ENCODE measurements at places on chromosomes 1 and 21.

DNA sequence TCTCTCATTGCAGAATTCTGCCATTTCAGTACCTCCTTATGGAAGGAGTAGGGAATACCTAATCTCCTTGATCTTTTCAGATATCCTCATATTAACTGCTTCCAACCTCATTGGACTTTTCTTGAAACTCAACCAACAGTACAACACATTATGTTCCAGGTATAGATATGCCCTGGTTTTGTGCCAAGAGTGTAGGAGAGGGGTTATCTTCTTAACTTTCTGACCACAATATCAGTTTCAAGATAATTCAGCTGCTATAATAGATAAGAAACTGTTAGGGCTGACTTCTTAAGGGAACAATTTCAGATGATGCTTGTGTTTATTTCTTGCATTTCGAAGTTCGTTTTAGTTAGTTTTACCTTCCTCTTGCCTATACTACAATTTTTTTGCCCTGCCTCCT, 2.1 kb upstream of the LPGAT1 start:
- DNase-seq: no peak

GRCh38 chr1:56992318-56993125, 26.7 kb upstream of the C8B start:
- DNase-seq: no peak

GRCh38 chr1:30412241-30413110, 310.9 kb downstream of the MATN1 start:
- DNase-seq: no peak

GRCh38 chr1:113057006-113057405, 16.0 kb upstream of the LRIG2 start:
- DNase-seq: no peak

DNA sequence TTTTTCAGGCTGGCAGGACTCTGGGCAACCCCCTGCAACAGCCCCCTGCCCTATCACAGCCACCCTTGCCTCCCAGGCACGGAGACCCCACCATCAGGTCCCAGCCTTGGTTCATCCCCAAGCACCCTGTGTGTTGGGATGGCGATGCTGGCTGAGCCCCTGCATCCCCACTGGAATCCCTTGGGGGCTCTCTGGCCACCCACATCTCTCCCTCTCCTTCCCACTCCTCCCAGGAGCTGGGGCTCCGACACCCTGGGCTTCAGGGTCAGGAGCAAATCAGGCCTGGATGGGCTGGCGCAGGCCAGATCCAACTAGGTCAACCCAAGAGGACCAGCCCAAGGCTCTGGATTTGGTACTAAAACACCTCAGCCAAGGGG, 25.9 kb downstream of the COL6A1 start:
- DNase-seq: no peak

DNA sequence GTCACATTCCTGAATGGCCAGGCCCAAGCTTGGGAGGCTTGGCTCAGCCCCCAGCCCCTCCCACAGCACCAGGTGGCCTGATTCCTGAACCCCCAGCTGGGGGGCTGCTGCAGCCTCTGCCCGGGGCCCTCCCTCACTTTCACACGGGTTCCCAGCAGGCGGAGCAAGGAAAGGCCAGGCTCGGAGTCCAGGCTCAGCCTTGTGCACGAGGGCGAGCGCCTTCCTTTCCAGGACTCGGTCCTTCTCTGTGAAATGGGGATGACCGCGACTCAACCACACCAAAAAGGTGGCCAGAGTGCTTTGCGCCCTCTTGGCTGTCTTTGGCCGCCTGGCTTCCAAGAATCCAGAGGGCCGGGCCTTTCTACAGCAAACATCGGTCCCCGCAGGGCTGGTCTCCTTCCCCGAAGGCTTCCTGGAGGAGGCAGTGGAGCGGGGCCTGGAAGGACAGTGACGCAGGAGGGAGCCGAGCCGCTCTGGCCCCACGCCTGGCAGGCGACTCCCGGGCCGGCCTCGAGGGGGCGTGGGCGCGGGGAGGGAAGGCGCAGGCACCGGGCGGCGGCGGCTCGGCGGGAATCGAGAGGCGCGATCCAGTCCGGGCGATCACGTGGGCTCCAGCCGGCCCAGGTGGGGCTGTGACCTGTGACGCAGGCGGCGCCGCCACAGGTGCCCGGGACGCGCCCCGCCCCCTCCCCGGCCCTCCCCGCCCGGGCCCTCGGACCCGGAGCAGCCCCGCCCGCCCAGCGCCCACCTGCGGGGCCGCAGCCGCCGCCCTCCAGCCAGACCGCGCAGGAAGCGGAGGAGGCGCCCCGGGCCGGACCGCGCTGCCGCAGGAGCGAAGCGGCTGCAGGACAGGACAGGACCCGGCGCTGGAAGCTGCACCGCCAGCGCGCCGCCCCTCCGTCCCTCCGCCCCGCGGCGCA, at the start of gene ARHGEF16:
TSS of gene ARHGEF16 (plus strand) at position 775 of the 920 bp plus-strand sequence. CDS start 8,420 bp downstream, outside the sequence.
- peak; percentile 66 for DNase-seq

DNA sequence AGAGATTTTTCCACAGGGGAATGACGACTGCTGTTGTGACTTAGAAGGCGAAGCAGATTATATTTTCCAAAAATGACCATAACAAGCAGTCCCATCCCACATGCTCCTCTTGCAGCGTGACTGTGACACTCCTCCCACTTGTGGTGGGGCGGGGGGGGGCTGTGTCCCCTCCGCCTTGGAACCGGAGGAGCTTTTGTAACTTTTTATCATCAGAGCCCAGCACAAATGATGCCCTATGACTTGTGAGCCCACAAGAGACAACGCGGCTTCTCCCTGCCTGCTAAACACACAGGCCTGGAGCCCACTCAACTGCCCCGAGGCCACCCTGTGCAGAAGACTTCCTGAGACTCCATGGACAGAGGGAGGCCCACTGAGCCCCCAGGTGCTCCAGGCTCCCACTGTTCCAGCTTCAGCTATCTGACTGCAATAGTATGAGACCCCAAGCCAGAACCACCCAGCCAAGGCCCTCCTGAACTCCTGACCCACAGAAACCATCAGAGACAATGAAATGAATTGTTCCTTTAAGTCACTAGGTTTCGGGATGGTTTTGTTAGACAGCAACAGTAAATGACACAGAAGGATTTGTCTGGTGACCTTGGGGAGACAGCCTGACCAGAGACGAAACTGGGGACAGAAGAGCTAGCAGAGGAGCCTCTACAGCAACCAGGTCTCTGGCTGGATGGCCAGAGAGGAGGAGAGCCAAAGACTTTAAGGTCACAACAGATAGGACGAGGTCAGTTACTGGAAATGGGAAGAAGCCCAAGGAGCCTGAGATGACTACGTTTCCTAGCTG, 58.8 kb downstream of the CAPZB start:
- DNase-seq: no peak

DNA sequence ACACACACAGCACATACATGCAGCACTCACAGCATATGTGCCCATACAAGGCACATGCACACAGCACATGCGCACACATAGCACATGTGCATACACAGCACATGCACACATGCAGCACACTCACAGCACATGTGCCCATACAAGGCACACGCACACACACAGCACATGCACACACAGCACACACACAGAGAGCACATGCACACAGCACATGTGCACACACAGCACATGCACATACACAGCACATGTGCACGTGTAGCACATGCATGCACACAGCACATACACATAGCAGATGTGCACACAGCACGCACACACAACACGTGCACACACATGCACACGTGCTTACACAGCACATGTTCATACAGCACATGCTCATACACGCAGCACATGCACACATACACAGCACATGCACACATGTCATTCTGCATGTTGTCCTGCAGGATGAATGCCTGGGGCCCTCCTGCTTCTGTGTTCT, 48.1 kb downstream of the PCNT start:
- DNase-seq: no peak

- no peak for DNase-seq
These were observed 12.4 kb downstream of the SLC19A2 start for GRCh38 chr1:169473347-169473746.

DNA sequence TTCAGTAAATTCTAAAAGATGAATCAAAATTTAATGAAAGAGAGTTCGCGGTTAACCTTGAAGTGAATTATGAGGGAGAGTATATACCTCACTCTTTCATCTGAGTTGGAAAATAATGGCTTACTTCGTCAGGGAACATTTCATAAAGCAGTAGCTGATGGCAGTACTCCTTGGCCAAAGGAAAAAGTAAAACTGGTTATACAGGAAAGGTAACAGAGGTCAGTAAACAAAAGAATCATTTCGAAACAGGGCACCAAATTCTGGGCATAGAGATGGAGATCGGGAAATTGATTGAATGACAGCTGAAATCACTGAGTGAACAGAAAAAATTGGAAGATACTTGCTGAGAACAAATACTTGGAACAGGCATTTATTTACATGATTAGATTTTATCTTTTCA, 199.0 kb downstream of the OLFM3 start:
- DNase-seq: no peak

DNA sequence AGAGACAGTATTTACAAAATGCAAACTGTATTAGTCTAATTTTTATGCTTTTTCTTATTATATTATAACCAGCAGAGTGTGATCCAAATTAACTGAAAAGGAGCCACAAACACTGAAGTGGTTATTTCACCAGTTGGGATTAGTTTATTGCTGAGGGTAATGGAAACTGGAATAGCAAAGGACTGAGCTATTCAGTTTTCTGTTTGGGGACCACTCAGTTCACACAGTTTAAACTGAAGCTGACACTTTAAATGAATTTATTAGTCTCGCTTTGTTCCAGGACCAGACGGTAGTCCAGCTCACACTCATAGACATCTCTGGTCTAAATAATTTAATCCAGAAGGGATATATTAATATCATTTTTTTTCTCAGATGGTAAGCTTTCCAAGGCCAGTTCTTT, 410.7 kb downstream of the LTN1 start:
- no peak for DNase-seq

DNA sequence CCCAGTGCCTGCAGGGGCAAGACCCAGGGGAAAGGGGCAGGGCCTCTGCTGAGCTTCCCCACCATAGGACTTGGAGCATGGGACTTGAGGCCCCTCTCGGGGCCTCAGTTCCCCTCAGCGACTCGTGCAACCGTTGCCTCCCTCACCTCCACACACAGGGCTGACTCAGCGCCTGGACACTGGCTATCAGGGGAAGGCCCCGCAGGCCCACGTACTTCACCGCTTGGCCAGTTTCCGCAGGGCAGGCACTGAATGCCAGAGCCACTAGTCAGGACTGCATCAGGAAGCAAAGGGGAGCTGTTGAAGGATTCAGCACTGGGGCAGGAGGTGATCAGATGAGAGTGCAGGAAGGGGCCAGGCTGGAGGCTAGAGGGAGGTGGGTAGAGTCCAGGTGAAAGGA, 15.5 kb upstream of the FAM131C start:
- peak; percentile 88 for DNase-seq

GRCh38 chr21:43284238-43284637, 115.4 kb downstream of the CRYAA start:
- DNase-seq: no peak

DNA sequence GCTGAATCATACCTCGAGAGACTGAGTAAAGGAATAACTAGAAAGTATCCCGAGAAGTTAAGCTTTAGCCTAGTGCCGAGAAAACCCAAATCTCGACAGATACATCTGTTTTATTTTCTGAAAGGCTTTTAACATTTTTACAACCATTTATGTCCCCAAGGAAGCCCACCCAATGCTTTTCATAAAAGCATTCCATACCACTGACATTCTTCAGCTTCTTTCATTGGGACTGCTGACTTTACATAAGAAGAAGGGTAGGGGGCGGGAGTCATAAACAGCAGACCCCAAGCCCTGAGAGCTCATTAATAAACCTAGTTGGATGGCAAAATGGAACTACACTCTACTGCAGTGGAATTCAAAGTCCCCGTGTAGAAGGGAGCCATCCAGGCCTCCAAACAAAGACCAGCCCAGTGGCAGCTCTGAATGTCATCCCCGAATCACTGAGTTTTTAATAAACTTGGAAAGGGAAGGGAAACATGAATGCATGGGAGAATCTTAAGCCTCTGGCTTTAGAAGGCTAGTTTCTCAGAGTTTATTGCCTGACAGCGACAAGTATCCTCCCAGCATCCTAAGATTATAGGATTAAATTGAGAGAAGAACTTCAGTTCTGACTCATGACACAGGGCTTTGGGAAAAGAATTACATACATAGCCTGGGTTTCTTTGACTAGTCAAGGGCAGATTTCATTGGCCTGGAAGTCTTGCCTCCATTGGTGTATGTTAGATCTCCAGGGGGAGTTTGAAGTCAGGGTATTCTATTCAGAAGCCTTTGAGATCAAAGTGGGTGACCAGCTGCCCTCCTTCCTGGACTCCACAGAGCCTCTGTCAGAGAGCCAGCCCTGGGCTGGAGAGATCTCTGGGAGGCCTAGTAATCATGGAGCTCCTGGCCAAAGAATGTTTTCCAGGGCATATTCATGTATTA, 3.7 kb downstream of the ATF3 start:
- peak; percentile 48 for DNase-seq

GRCh38 chr1:189673217-189673616, 804.4 kb downstream of the BRINP3 start:
- DNase-seq: peak; percentile 18

GRCh38 chr1:231611851-231612250, 14.7 kb upstream of the DISC1 start:
- no peak for DNase-seq

DNA sequence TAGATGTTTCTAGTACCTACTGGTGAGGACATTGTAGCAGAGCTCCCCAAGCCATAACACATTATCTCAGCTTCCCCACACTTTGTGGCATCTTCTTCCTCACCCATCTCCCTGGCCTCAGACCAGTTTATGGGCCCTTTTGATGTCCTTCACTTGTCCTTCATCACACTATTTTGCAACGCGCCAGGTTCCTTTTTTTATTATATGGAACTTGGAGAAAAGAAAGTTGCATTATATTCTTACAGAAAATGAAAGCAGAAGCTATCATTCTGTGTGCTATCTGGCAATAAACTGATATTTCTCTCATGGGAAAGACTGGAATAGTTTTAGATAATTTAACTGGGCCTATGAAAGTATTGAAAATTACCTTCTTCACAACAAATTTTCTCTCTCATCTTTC, 196.9 kb upstream of the ETV3 start:
- no peak for DNase-seq

DNA sequence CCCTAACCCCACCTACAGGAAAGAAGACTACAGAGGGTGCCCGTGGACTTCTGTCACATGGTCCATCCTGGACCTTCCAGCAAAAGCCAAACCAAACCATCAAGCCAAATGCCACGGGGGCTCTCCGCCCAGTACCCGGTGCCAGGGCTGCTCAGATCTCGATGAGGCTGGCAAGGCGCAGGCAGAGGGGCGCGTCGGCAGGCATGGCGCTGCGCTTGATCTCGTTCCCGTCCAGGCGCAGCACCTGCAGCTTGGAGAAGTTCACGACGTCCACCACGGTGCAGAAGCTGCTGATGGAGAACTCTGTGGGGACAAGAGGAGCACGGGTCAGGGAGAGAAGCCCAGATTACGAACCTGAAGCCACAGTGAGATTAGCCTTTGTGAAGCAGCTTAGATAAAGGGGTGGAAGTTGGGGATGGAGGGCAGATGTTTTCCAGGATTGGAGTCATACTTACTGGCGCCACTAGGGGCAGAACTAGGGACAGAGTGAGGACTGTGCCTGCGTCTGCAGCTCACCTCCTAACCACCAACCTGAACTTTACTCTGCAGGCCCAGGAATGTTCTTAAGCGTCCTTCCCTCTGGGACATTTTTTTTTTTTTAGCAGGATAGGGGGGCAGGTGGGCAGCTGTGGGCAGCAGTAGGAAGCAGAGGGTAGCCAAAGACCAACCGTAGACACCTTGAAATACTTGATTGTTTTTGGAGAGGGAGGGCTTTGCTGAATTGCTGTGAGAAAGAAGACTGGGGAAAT, 8.6 kb downstream of the FMOD start:
- DNase-seq: peak; percentile 72
